Stimulated activated CD8-positive, alpha-beta memory T cell treated with anti-CD3 and anti-CD28 coated beads, Interleukin-7, amount 100 ng/mL, for 4 hours (primary cell): ENCODE measurements at places on chromosomes 7 and 10.

DNA sequence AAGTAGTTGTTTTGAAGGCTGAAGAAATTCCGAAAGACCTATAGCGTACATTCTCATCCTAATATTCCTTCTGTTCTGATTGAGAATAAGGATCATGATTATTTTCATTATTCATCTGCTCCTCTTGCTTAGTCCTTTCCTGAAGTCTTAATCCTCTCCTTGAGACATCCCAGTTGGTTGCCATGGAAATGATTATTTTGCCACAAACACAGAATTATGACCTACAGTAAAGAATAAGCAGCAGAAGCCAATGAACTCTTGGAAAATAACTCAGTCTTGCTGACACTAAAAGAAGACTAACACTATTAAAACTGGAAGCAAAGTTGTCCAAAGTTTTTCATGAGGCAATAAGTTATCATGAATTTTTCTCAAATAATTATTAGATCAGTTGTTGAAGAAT lies 47.8 kb upstream of the JAZF1 start:
- DNase-seq: no peak

DNA sequence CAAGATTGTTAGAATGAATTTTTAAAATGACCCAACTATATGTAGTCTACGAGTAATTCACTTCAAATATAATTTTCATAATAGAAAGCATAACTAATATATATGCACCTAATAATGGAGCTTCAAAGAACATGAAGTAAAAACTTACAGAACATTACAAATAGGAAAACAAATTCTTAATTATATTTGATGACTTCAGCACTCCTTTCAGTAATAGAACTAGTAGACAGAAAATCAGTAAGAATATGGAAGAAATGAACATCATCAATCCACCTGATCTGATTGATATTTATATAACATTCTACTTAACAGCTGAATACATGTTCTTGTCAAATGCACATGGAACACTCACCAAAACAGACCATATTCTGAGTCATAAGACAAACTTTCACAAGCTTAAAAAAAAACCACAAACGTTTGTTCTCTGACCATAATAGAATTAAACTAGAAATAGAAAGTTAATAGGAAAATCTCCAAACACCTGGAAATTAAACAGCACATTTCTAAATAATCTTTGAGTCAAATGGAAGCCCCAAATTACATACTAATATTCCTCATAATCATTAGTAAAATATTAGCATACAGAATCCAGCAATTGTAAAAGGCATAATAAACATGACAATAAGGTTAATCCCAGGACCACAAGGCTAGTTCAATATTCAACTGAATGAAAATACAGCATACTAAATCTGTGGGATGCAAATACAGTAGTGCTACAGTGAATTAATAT lies 48.0 kb downstream of the BRAF start:
- no peak for DNase-seq

DNA sequence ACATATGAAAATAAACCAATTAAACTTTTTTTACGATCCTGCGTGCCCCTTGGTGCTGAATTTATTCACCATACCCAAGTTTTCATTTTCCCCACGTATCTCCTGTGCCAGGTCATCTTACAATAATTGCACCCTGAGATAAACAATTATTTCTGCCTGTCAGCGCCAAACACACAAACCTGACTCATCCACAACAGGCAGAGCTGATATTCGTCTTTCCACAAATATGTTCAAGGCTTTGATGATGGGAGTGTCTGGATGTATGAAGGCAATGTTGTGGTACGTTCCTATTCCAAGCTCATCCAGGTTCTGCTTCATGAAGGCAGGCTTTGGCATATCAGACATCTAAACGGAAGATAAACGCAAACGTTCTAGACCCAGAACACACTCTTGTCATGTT lies 45.8 kb upstream of the RHEB start:
- DNase-seq: no peak

DNA sequence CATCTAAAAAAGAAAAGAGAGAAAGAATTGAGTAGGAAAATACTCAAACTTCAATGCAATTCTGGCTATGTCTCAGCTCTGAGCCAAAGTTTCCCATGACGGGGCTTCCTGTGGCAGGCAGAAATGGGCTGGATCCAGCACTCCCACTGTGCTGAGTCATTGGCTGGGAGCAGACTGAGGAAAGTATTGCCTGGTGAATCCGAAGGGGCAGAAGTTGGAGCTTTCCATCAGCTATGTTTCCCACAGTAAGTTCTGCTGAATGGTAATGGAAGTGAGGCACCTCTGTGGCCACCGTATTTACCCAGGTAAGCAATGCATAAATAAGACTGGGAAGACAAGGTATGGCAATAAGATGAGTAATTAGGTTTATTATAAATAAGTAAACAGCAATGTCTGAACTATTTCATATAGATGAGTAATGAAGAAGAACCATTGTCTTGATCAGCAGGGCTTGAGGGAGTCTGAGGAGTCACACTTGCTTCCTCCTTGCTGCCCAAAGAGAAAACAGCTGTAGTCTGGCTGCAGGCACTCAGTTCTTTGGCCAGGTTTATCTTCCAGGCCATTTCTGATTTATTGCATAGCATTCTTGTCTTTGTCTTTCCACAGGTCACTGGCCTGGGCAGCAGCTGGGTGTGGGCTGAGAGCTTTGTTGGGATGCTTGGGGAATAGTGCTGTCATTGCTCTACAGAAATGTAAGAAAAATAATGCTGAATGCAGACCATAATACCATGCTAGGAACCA lies 255.3 kb downstream of the DNAJB9 start:
- no peak for DNase-seq

- no peak for DNase-seq
These were observed 71.3 kb downstream of the CPEB3 start for GRCh38 chr10:92219559-92219958.

- DNase-seq: no peak
These were observed 14.4 kb downstream of the RAMP3 start for GRCh38 chr7:45171946-45172345.

- DNase-seq: no peak
These were observed 35.5 kb downstream of the PPP2R2D start for GRCh38 chr10:131936294-131936693.

GRCh38 chr10:118531105-118531852 lies 64.2 kb downstream of the PRLHR start:
- no peak for DNase-seq
